ENCODE measurements at places on chromosomes 5 and 9. TPM values are rescaled to one million over a fixed set of nuclear protein-coding genes. Genes with fewer than 3 reads are reported as not detected.

DNA sequence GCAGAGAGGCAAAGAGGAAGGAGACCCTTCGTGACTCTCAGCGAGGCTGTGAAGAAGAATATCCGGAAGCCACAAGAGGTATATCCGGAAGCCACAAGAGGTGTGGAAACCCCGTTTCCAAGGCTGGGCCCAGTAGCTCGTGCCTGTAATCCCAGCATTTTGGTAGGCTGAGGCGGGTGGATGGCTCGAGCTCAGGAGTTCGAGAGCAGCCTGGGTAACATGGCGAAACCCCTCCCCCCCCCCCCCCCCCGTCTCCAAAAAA lies 612 bp upstream of the BBLN start:
- peak; percentile 47 for ATAC-seq

GRCh38 chr5:178261666-178262600 lies 29.3 kb upstream of the PHYKPL start:
- ATAC-seq, result no peak

GRCh38 chr5:109485030-109485429 lies 75.3 kb upstream of the PJA2 start:
- ATAC-seq, result no peak

- ATAC-seq, result no peak
Measured at GRCh38 chr5:27381686-27382085, 343.3 kb upstream of the CDH9 start.

DNA sequence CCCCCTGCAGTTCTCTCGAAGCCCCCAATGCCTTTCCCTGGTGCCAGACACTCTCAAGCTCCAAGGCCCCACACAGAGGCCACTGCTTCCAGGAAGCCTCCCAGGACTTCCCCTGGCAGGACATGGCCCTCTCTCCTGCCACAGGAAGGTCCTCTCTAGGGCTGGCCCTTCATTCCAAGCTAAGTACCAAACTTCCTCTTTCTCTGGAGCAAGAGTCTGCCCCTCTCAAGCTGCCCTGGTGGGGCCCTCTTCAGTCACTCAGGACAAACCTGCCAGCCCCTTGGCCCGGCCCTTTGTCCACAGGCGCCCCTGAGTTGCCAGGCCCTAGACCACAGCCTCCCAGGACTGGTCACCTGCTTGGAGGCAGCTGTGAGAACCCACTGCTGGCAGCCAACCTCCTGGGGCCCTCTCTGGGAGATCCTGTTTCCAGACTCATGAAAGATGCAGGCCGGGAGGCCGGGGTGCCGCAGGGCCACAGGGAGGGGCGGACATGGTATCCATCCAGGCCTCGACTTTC lies 6.6 kb downstream of the NINJ1 start:
- no peak for ATAC-seq

GRCh38 chr9:114037249-114037648 lies 40.9 kb downstream of the AMBP start:
- no peak for ATAC-seq

GRCh38 chr5:168047043-168047668 lies 244.3 kb upstream of the WWC1 start:
- ATAC-seq, result no peak

GRCh38 chr5:133667217-133667616 lies 54.9 kb upstream of the FSTL4 start:
- no peak for ATAC-seq

DNA sequence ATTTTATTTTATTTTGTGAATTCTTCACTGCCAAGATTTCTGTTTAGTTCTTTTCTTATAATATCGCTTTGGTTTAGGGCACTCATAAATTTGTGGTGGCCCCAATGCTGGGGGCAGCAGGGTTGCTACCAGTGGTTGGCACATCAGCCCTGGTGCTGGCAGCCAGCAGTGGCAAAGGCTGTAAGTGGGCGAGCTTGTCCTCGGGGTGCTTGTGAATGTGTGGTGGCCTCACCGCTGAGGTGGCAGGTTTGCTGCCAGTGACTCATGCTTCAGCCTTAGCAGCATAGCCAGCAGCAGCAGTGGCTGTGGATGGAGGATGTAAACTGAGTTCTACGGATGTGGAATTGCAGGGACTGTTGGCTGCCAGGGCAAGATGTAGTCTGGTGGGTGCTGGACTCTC lies 262.9 kb upstream of the DMAC1 start:
- no peak for ATAC-seq

DNA sequence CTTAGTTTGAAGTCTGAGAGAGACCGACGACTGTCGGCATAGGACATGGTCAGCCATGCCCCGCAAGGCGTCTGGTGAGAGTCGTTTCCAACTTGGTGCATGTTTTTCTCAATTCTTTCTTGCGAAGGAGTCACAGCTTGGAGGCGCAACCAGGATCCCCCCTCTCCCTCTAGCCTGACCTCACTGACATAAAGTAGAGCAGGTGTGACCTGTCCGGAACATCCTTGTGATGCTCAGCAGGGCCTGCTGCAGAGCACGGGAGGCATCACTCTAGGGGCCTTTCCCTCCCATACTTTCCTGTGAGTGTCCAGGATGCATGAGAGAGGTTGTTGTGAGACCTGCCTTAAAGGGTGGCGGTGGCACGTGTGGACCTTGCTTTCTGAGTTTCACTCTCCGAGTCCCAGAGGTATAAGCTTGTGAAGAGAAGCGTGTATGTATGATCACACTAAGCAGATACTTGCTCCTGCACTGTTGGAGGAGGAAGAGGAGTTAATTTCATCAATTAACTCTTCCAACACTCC lies 5.0 kb downstream of the TENT4A start:
- ATAC-seq, result no peak

GRCh38 chr9:68540712-68541535 lies at the start of gene TMEM252:
TMEM252 (minus strand) TSS chr9:68540883; CDS start chr9:68540814, 69 bp downstream.
- no peak for ATAC-seq

GRCh38 chr9:89919171-89919681 lies 314.4 kb downstream of the GADD45G start:
- ATAC-seq, result peak; percentile 73

- ATAC-seq, result no peak
Measured at GRCh38 chr9:73845539-73845938, 651.6 kb upstream of the RORB start.

DNA sequence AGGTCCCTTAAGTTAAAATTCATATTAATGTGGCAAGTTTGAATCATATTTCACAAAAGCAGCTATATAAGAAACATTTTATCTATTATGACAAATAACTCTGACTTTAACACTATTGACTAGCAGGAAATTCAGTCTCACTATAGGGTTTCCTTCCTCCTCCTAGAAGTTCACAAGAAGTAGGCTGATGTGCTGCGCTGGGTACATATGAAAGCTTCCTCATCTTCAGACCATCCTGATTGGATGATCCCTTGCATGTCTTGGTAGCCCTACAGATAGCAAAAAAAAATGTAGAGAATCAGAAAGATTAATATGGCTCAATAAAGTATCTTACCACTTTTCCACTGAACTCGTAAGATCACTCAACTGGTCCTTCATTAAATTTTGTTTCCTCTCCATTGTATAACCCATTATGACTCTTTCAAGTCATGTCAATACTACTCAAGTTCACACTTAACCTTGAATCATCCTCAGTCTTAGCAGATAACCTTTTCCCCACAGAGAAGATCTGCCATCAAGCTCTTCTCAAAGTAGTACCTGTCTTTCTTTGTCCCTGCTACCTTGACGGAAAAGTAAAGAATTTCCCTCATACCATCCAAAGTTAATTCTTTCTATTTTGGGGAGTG lies 11.5 kb upstream of the PSIP1 start:
- ATAC-seq, result no peak

- no peak for ATAC-seq
Measured at GRCh38 chr9:68740561-68740960, 35.5 kb downstream of the PIP5K1B start.

GRCh38 chr5:164306662-164307061 lies 801.2 kb downstream of the MAT2B start:
- no peak for ATAC-seq

DNA sequence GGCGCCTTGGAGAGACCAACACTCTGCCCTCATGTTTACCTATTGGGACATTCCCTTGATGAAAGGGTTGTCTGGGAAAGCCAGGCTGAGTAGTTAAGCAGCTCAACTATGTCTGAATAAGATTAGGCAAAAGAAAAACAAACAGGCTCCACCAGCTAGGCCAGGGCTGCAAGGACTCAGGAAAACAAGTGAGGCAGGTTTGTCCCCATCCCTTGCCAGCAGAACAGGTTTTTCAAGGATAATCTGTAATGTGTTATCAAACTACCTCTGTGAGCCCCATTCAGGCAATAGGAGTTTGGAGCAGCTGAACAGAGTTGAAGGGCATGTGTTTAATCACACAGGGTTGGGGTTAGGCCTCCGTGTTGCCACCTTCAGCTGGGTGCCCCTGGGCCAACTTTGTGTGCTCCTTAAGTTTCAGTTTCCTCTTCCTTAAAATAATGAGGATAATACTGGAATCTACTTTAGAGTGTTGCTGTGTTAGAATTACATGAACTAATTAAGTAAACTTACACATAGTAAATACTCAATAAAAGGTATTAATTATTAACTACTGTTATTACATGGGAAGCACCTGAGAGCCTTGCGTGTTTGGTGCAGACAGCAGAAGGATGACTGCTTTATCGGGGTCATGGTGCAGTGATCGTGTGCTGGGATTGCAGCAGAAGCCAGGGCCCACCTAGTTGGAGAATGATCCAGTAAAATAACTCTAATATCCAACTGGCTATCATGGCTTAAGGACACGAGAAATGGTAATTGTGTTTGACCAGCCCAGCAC lies 72.1 kb upstream of the ATP10B start:
- ATAC-seq, result no peak

- ATAC-seq, result no peak
Measured at GRCh38 chr5:5235685-5236084, 95.6 kb downstream of the ADAMTS16 start.

GRCh38 chr5:136054142-136055019 lies 25.6 kb downstream of the TGFBI start:
- no peak for ATAC-seq

DNA sequence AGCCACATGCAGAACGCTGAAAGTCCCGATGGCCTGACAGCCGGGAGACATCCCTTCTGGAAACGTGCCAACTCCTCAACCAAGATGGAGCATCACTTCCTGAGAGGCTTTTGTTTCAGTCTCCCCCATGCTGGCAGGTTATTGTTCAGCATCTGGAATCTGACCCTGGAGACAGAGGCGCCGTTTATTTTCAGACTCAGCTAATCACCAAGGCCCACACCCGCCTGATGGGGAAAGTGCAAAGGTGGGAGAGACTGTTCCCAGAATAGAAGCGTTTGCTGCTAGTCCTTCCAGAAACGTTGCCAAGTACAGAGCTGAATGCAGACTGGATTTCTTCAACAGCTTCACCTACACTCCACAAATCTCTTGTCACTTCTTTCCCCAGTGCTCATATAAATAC lies 41.8 kb upstream of the S1PR3 start:
- ATAC-seq, result no peak

DNA sequence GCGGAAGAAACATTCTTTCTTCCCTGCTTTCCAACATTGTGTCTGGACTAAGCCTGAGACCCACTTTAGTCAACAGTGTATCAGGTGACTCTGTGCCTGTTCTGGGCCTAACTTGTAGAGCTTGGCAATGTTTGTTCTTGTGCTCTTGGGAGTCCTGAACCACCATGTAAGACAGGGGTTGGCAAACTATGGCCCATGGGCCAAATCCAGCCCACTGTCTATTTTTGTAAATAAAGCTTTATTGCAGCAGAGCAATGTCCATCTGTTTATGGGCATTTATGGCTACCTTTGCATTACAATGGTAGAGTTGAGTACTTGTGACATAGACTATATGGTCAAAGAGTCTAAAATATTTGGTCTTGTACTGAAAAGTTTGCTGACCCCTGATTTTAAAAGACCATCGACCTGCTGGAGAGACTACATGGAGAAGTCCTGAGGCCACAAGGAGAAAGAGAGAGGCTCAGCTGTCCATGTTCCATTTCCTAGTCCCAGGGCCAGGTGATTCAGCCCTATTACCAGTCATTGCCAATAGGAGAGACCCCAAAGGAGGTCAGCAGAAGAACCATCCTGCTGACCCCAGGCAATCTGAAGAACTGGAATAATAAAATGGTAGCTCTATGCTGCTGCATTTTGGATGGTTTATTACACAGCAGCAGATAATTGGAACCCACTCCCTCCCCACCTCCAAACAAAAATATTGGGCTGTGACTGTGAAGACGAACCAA lies 211.3 kb downstream of the AUH start:
- ATAC-seq, result no peak

- no peak for ATAC-seq
Measured at GRCh38 chr9:124468061-124468740, 17.9 kb downstream of the ADGRD2 start.

DNA sequence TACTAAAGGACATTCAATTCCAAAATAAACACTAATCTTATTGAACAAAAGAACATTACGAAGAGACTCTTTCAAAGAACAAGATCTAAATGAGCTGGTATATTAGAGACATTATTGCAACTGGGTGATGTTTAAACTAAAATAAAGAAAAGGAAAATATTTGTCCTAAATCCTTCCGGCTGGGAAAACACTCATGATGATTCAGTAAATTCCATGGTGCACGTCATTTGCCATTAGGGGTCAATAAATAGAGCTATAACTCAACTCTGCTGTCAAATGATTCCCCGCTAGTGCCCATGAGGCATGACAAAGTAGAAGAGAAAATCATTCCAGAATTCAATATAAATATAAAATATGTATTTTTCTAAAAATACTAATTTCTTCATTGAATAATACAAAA lies 565.5 kb upstream of the TUSC1 start:
- ATAC-seq, result no peak

PPIP5K2 gene
- total RNA-seq, result 53.3 TPM

RASEF gene
- not detected for total RNA-seq

CLK4 gene
- 37.9 TPM for total RNA-seq

GLDC gene
- total RNA-seq, result 17.2 TPM

SAXO1 gene
- total RNA-seq, result 0.37 TPM

RNF130 gene
- 9.0 TPM for total RNA-seq

LURAP1L gene
- not detected for total RNA-seq

DUSP1 gene
- 18.3 TPM for total RNA-seq

GDF9 gene
- 0.69 TPM for total RNA-seq

WNK2 gene
- total RNA-seq, result 0.93 TPM

PCDHGA3 gene
- total RNA-seq, result not detected

PRR7 gene
- 8.2 TPM for total RNA-seq

DOCK2 gene
- total RNA-seq, result 244 TPM

SLC46A2 gene
- total RNA-seq, result not detected

ZBTB43 gene
- total RNA-seq, result 31.3 TPM

TNFSF15 gene
- 0.13 TPM for total RNA-seq

NPR3 gene
- total RNA-seq, result 0.66 TPM

GRXCR2 gene
- not detected for total RNA-seq

SLC6A19 gene
- total RNA-seq, result not detected
